WTC11 (cell line): ENCODE measurements at places on chromosomes 6 and 20.

DNA sequence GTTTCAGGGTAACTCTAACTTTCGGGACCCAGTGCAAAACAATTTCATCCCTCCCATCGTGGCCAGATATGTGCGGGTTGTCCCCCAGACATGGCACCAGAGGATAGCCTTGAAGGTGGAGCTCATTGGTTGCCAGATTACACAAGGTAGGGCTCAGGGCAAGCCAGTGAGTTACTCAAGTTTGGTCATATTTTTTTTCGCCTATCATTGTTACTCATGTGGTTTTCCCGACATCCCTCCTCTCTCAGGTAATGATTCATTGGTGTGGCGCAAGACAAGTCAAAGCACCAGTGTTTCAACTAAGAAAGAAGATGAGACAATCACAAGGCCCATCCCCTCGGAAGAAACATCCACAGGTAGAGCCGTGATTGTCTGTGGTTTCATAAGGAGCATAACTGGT is 58.2 kb downstream of the DCBLD1 start:
- no peak overlapping the region for H3K4me3 ChIP-seq
- H3K36me3 ChIP-seq, result peaks cover 11% of the 10 kb centered on the region
- H3K4me1 ChIP-seq, result peaks cover 5% of the 10 kb centered on the region
- no peak for DNase-seq
- no peak overlapping the region for H3K27ac ChIP-seq
- H3K27me3 ChIP-seq, result no peaks in the 10 kb centered on the region

DNA sequence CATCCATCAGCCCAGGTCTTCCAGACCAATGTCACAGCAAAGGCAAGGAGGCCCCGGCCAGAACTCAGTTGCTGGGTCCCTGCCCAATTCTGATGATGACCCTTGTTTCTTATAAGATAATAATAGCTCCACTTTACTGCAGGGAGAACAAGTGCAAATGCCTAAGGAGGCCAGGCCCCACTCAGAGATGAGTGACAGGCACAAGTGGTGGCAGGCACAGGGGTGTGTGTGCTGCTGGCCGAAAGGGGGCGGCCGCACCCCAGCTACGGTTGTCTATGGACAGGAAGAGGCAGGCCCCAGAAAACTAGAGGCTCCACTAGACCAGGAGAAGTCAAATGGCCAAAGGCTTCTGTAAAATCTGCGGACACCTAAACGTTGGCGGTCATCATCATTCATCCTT is 28.6 kb downstream of the GNAS-AS1 start:
- DNase-seq, result peak; percentile 43
- H3K27ac ChIP-seq, result no peak overlapping the region
- H3K4me3 ChIP-seq, result no peak overlapping the region
- no peaks in the 10 kb centered on the region; the same call in 1 of the 2 replicates for H3K27me3 ChIP-seq

DNA sequence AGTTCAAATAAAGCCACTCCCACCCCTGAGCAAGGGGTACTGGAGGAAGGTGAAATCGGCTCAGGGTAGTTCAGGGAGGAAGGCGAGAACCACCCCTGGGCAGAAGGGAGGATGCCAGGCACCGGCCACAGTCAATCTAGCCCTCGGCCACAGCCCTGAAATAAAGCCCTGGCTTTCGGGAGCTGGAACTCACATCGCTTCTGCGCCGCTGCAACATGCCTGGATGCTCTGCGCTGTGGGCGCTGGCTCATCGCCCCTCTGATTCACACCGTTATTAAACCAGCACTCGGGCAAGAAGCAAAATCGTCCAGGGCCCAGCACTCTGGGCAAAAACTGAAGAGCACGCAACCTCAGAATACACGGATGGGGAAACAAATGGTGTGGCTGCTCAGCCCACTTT is 136.9 kb upstream of the RREB1 start:
- peaks cover 8% of the 10 kb centered on the region for H3K4me1 ChIP-seq
- H3K4me3 ChIP-seq, result no peak overlapping the region
- DNase-seq, result no peak

DNA sequence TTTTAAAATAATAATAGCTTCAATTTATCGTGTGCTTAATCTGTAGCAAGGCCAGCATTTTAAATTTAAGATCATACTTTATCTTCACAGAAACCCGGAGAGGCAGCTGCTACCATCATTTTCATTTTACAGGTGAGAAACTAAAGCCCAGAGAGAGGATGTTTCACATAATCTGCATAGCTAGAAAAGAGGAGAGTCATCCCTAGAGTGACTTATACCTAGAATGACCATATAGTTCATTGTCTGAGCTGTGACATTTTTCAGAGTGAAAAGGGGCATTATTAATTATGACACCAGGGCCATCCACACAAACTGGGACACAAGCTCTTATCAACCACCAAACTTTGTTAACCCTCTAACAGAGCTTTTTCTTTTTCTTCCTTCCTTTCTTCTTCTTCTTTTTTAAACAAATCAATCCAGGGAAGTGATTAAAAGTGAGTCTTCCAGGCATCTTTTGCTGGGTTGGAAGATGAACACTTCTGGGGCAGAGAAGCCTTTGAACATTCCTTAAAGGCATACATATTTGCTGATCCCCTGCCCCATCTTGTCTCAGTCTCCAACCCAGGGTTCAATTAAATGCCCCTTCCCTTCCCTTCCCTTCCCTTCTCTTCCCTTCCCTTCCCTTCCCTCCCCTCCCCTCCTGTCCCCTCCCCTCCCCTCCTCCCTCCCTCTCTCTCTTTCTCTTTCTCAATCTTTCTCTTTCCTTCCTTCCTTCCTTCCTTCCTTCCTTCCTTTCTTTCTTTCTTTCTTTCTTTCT is 272.5 kb upstream of the JAG1 start:
- no peak overlapping the region for H3K27ac ChIP-seq
- H3K36me3 ChIP-seq, result no peaks in the 10 kb centered on the region
- DNase-seq, result no peak
- H3K4me3 ChIP-seq, result no peak overlapping the region
- no peaks in the 10 kb centered on the region for H3K27me3 ChIP-seq

- H3K4me3 ChIP-seq, result no peak overlapping the region
- DNase-seq, result peak; percentile 37
- no peaks in the 10 kb centered on the region for H3K36me3 ChIP-seq
Observed at GRCh38 chr20:53712212-53712977, 118.8 kb upstream of the ZNF217 start.

DNA sequence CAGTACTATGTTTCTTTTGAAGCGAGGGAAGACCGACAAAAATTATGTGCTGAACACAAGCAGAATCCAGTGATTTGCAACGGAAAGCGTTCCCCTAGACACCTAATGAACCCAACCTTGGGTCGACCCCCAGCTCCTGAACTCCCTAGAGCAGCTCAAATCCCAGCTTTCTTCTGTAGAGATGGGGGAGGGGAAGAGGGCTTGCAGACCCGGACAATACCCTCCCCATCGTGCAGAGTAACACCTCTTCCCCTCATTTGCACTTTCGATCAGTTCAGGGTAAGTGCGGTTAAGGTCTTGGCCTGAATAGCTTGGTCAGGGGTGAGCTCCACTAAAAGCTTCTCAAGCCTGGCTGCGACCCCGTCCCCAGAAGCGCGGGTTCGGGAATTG is 404 bp downstream of the CEP162 start:
- peaks cover 13% of the 10 kb centered on the region for H3K27me3 ChIP-seq
- no peak for DNase-seq
- H3K36me3 ChIP-seq, result no peaks in the 10 kb centered on the region
- peak overlapping the region; percentile 94 for H3K4me3 ChIP-seq
